Activated CD4-positive, alpha-beta T cell treated with anti-CD3 and anti-CD28 coated beads, Interleukin-2, amount 50 U/mL, for 1 hour (primary cell): ENCODE measurements at places on chromosomes 6 and 20.

DNA sequence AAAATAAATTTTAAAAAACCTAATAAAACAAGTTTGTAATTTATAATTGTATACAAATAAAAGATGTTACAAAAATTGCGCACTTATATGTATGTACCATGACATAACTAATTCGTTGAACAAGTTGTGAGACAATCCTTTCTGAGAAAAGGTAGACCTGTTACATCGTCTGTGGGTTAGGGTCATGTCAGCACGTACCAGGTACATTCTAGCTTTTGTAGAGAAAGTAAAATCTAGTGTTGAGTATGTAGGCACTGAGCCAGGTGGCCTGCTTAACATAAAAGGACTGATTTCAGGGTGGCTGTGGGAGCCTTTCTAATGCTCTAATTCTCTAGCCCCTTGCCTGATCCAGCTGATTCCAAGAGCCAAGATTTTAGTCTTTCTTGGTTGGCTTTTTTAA, 10.4 kb downstream of the RPL7L1 start:
- DNase-seq: no peak

- DNase-seq: no peak
Measured at GRCh38 chr6:117840541-117840983, 66.5 kb upstream of the SLC35F1 start.

GRCh38 chr6:107115695-107116327, 496 bp upstream of the BEND3 start:
- DNase-seq: peak; percentile 6

- DNase-seq: no peak
Measured at GRCh38 chr6:137699031-137699683, 167.9 kb upstream of the TNFAIP3 start.

- no peak for DNase-seq
Measured at GRCh38 chr20:40414843-40415615, 274.0 kb downstream of the MAFB start.

GRCh38 chr6:45541934-45542333, 164.2 kb upstream of the SUPT3H start:
- DNase-seq: no peak

DNA sequence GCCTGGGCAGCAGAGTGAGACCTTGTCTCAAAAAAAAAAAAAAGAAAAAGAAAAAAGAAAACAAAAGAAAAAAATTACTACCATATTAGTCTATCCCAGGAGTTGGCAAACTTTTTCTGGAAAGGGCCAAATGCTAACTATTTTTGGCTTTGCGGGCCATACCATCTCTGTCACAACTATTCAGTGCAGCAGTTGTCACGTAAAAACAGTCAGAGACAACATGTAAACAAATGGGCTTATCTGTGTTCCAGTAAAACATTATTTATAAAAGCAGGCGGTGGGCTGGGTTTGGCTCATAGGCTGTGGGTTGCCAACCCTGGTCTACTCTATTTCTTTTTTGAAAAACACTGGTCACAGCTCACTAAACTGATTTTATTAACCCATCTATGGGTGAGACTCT, 53.4 kb downstream of the EYA2 start:
- no peak for DNase-seq

- DNase-seq: no peak
Measured at GRCh38 chr6:131003488-131004386, 59.3 kb downstream of the EPB41L2 start.

DNA sequence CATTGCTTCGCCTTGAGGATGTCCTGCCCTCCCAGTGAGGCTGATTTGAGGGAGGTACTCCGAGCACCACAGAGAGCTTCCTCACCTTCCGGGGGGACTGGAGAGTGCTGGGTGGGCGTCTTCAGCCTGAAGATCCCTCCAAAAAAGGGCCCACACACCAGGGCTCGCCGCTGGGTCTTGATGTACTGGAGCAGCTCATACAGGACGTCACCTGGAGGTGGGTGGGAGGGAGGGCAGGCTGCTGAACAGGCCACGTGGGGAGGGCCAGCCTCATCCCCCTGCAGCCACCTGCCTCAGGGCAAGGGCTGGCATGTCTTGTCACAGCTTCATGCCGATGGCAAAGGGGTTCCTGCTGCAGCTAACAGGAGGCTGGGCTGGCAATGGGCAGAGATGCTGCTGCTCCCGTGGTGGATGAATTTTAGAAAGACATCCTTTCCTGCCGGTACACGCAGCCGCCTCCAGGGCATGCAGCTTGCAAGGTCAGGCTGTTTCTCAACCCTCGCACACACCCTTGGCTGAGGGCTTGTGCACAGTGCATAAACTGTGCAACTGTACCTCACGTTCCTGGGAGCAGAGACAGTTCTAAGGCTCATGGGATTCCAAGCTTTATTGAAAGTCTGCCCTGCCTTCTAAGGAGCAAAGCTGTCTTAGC, 14.0 kb downstream of the ETV7 start:
- DNase-seq: no peak

GRCh38 chr6:28217890-28218289, 7.2 kb upstream of the ZSCAN9 start:
- no peak for DNase-seq

GRCh38 chr20:60104993-60105803, 147.0 kb downstream of the CDH26 start:
- no peak for DNase-seq

GRCh38 chr20:19785983-19786285, 27.9 kb downstream of the RIN2 start:
- DNase-seq: no peak

GRCh38 chr6:133606852-133607251, 282.1 kb upstream of the TCF21 start:
- no peak for DNase-seq

- no peak for DNase-seq
Measured at GRCh38 chr20:45291526-45291925, 15.1 kb upstream of the RBPJL start.

GRCh38 chr6:144559865-144560593, 274.9 kb downstream of the UTRN start:
- peak; percentile 13 for DNase-seq

DNA sequence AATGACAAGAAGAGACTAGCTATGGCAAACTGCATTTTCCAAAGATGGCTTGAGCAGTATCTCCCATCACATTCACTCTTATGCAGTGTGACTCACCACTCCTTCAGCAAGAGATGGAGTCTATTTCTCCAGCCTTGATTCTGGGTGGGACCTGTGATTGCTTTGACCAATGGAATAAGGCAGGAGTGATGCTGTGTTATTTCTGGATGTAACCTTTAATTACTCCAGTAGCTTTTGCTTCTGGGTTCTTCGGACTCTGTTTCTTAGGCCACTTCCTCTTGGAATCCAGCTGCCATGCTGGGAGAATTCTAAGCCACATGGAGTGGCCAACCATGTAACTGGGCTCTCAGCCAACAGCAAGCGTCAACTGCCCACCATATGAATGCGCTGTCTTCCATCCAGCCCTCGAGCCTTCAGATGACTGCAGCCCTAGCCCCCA, 50.7 kb downstream of the TGM2 start:
- DNase-seq: no peak

DNA sequence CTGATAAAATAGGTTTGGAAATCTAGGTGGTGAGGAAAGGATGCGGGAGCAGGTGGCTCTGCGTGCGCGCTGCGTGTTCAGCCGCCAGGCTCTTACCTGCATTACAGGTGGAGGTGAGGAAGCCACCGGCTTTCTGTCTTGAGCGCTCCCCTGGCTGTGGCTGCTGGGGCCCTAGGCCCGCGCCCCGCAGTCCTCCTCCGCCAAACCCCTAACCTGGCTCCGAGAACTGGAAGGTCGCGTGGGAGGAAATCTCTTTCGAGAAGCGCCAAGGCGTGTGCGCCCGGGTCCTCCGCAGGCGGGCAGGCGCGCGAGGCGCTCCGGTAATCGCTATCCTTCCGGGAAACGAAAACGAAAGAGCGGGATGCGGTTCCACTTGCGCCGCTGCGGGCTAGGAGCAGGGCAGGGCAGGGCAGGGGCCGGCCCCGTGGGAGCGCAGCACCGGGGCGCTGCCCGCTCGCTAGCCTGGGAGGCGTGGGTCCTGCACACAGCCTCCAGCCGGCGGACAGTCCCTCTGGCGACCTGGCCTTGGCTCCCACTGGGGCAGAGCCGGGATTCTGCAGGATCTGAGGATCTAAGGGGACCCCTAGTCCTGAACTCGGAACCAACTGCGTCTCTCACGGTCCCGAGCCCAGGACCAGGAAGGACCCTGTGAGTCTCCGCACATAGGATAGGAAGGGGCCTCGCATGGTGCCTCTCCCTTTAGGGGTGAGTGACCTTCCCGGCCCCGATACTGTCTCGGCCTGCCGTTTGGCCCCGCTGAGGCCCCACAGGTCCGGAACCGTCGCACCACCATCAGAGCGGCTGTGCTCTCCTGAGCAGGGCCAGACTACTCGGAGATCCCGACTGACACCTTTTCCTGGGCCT, at the start of gene ETV7:
Gene ETV7 (minus strand): TSS at position 230 of the 864 bp plus-strand sequence. CDS start 128 bp downstream, at position 102.
- peak; percentile 26 for DNase-seq

DNA sequence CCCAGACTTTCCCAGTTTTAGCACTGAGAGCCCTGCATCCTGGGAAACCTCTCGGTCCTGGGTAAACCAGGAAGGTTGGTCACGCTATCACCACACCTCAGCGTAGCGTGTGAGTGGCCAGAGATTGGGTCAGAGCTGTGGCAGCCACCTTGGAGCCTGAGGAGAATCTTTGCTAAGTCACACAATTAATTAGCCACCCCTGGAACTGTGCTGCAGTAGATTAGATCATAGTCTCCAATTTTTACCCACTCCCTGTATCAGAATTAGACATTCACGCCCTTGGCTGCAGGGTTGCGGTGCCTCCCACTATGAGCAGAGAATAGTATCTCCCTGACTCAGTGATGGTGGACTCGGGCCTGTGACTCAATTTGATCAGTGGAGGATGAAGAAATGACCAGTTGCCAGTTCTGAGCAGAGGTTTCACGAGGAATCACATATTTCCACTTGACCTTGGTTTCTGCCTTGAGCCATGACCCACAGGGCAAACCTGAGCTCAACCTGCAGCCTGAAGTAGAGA, 6.0 kb upstream of the PTGIS start:
- no peak for DNase-seq
